Foreskin fibroblast (primary cell): ENCODE measurements at places on chromosomes 7 and 10.

DNA sequence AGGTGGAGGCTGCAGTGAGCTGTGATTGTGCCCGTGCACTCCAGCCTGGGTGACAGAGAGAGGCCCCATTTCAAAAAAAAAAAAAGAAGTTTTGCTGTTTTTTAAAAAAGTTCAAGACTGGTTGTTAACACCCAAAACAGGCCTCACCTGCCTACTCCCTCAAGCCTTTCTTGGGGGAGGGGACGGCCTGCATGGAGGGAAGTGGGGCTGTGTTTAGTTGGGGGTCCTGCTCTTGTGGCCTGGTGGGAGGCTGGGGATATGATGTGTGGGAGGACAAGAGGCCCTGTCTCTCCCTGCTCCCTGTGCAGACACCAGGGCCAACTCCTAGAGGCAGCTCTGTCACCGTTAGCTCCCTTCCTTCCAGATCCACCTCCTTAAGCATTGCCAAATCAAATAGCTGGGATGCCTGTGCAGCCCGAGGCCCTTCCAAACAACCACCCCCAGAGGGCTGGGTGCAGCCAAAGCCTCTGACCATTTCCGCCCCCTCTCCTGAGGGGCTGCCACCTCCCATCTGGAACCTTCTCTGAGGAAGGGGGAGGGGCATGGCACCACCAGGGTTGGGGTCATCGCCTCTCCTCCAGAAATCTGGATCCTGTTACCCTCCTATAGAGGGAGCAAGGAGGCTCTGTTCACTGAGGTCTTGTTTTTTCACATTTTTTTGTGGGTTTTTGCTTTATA lies 32.9 kb upstream of the ANKRD2 start:
- peak; percentile 89 for DNase-seq

- peak; percentile 80 for DNase-seq
Measured at GRCh38 chr10:102669206-102670064, 25.2 kb downstream of the TRIM8 start.

DNA sequence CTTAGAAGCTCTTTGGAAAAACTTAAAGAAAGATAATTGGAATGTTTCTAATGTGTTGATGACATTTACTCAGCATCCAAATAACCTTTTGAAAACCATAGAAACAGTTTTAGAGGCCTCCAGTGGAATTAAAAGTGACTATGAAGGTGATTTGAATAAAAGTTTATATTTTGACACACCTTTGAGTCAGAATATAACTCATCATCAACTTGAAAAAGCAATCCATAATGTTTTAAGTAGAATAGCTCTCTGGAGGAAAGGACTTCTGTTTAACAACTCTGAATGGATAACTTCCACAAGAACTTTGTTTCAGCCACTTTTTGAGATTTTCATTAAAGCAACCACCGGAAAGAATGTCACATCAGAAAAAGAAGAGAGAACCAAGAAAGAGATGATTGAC lies 108.2 kb downstream of the ABCA13 start:
- no peak for DNase-seq

DNA sequence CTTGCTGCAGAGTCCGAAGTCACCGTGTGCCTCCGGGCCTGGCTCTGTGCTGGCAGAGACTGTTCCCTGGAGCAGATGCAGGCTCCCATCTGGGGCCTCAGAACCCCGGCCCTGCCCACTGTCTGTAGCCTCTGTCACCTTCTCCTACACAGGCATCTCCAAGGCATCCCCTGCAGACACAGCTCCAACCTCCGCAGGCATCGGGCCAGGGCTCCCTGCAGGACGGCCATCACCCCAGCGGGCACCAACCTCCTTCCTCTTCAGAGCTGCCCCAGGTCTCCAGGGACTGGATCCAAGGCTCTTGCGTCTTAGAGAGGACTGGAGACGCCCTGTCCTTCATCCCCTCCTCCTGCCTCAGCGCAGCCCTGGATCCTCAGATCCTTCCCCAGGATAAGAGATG lies 69.9 kb upstream of the MYL10 start:
- DNase-seq = no peak

- no peak for DNase-seq
Measured at GRCh38 chr10:104333032-104333727, 5.1 kb downstream of the ITPRIP start.

DNA sequence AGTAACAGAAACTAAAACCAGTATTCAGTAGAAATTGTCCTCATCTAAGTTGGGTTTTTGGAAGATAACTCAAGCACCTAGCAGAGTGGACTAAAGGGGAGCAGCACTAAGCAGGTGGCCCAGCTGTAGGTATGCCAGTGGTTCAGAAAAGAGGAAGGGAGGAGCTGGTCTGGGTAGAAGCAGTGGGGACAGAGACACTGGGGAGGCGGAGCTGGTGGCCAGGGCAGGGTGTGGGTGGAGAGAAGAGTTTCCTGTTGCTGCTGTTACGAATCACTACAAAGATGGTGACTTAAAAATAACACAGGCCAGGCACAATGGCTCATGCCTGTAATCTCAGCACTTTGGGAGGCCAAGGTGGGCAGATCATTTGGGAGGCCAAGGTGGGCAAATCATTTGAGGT lies 136.2 kb downstream of the WDR11 start:
- DNase-seq = no peak

DNA sequence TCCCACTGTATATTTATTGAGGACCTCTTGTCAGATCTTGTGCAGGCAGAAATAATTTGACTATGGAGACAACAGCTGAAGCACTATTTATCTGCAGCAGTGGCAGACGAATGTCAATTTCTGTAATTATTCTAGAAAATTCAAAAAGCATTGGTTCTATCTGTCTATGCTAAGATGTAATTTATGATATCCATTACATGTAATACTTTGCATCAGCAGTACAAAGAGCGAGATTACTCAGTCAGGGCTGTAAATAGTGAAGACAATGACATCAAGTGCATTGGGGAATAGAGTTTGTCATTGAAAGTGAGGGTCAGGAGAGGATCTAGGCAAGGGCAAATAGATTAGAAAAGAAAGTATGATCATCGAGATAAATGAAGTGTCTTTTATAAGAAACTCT lies 508.2 kb downstream of the ZWINT start:
- DNase-seq = no peak

DNA sequence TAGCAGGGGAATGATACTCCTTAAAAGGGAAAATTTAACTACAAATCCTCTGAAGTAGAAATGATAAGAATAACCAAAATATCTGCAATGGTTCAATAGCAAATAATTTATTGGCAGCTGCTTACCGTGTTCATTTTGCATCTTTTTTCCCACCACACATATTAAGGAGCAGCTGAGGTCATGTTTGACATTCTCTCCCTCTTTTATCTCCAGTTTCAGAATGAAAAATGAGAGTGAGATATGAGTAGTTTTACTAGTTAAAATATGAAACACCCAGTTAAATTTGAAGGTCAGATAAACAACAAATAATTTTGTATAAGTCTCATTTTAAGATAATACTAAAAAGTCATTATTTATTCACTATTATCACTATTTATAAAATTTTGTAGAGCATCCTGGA lies 3.1 kb downstream of the LIPN start:
- no peak for DNase-seq

- DNase-seq = no peak
Measured at GRCh38 chr10:127374074-127374680, 174.9 kb upstream of the NPS start.

- DNase-seq = no peak
Measured at GRCh38 chr10:110413049-110413783, 84.5 kb upstream of the DUSP5 start.

DNA sequence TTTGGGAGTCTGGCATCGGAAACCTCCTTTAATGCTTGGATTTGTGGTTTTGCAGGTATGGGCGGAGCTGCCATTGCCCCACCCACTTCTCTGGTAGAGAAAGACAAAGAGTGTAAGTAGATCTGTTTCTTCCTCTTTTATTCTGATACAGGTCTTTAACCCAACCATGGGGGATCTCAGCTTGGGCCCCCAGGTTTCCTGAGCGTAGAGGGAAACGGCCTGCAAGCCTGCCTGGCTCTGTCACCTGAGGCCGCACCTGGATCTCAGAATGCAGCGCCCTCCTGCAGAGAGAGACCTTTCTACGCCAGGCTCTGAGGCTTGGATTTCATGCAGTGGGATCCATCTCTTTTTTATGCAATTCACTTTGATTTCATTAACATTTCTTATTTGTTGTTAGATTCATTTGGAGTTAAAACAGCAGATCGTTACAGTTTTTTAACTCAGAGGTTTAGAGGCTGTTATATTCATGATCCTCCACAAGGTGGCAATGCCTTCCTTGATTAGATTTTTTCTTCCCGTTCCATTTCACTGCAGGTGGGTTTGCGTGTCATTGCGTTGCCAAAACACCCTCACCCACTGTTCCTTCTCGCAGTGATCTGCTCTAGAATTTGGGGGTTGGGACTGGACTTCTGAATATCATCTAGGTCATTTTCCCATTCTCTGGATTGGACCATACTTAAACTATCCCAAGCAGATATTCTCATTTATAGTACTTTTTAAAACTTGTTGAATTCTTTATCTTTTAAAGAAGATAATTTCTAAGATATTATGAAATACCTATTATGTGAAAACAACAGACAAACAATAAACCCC lies 20.0 kb downstream of the RBM17 start:
- DNase-seq = peak; percentile 75

- DNase-seq = no peak
Measured at GRCh38 chr7:93948873-93949272, 27.3 kb downstream of the GNG11 start.

DNA sequence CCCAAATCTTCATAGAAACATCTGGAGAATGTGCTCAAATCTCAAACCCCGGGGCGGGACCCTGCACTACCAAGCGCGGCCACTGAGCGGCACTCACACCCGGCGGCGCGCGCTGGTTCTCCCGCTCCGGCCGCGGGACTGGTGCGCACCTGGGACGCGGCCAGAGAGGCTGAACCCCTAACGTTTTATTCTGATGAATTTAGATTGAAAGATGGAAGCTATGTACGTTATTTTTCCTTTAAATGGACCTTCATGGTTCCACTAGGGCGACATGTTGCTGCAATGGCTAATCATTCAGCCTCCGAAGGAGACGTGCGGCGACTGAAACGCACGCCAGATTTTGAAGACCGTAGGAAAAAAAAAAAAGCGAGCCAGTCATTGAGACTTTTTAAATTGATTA lies 107.0 kb upstream of the INSIG1 start:
- peak; percentile 68 for DNase-seq

- DNase-seq = no peak
Measured at GRCh38 chr7:156993021-156993924, 17.2 kb downstream of the MNX1 start.
